ENCODE measurements at places on chromosomes 11 and 22. TPM values are rescaled to one million over a fixed set of nuclear protein-coding genes. Genes with fewer than 3 reads are reported as not detected.

DNA sequence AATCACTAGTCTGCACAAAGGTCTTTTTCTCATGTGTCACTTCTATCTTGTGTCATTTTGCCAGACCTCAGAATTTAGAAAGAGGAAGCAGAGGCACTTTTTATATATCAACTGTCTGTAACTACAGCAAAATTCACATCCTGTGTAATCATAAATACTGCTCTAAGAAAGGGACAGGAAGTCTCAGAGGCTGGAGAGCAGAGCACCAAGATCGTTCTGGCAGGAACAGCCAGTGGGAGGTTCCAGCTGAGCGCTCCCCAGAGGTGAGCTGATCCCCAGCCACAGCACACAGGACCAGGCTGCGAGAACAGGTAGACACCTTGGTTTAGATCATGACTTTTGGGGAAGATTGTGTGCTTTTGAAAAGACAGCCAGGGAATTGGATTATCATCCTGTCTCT lies at the start of gene MS4A7:
Gene MS4A7, plus strand, starts transcription at position 179 of the 400 bp plus-strand sequence. CDS start 4,610 bp downstream, outside the sequence.
- H3K4me3 ChIP-seq, result no peak within 1 kb of the TSS
- no peak for DNase-seq

DNA sequence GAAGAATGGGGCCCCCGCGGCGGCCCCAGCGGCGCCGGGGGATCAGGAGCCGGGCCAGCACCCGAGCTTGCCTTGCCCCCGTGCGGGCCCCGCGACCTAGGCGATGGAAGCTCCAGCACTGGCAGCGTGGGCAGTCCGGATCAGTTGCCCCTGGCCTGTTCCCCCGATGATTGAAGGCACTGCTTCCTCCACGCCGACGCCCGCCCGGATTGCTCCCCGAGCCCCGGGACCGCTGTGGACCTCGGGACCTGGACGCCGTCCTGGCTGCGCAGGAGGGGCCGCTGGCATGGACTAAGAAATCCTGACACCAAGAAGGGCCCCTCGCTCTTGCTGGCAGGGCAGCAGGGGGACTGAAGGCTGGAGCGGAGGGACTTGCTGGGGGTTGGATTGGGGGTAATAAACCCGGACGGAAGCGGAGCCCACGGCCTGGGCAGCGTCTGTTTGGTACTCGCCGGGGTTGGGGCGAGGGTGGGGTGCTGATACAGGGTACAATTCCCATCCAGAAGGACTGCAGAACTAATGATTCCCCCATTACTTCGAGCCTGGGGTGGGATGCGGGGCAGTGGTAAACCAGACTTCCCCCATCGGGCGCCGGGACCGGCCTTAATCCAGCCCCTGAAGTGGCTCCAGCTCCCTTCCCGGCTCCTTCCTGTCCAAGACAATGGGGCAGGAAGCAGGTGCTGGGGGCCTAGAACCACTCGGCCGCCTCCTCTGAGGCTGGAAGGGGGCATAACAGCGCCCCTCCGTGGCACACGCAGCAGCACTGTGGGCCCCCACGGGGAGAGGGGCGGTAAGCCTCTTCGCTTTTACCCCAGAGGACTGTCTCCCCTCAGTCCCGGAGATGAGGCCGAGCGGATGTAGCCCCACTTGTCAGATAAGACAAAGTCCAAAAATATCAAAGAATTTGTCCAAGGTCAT lies 1.0 kb downstream of the CCDC85B start:
- DNase-seq, result peak; percentile 40
- H3K27ac ChIP-seq, result peak overlapping the region; percentile 76
- H3K27me3 ChIP-seq, result peaks cover 12% of the 10 kb centered on the region
- peak overlapping the region; percentile 57 for H3K4me3 ChIP-seq
- no peaks in the 10 kb centered on the region for H3K36me3 ChIP-seq

- H3K27me3 ChIP-seq, result peaks cover 46% of the 10 kb centered on the region
- H3K36me3 ChIP-seq, result no peaks in the 10 kb centered on the region
- no peak within 1 kb of the TSS for H3K27ac ChIP-seq
- peaks cover 10% of the 10 kb centered on the region for H3K4me1 ChIP-seq
- peak; percentile 84 for DNase-seq
Measured at GRCh38 chr11:7251836-7252682, at the start of gene SYT9. TSS of gene SYT9 (plus strand) at chr11:7251904. CDS start at chr11:7252187, 283 bp downstream.

DNA sequence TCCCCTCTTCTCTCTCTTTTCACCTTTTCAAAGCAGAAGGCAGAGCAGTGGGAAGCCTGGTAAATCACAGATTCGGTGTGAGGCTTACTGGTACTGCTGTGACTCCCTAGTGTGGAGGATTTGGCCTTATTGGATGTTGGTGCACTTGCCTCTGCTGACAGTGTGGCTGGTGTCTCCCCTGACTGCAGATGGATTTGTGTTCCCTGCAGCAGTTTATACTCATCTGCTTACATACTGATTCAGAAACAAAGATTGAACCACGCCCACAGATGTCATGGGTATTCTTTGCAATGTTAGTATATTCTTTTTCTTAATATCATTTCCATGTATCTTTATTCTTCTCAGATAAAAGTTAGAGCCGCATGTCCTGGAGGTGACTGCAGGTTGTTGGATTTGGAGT lies 26.8 kb upstream of the GRIK4 start:
- H3K36me3 ChIP-seq, result peaks cover 48% of the 10 kb centered on the region
- no peaks in the 10 kb centered on the region for H3K4me1 ChIP-seq
- no peak overlapping the region for H3K4me3 ChIP-seq
- H3K27ac ChIP-seq, result no peak overlapping the region

GRCh38 chr22:45786726-45787125 lies 115.1 kb downstream of the ATXN10 start:
- no peak overlapping the region for H3K4me3 ChIP-seq
- H3K4me1 ChIP-seq, result peaks cover 14% of the 10 kb centered on the region
- DNase-seq, result no peak
- H3K36me3 ChIP-seq, result no peaks in the 10 kb centered on the region
- H3K27ac ChIP-seq, result no peak overlapping the region

GRCh38 chr11:123653827-123654565 lies 428 bp downstream of the SCN3B start:
- peaks cover 43% of the 10 kb centered on the region for H3K27me3 ChIP-seq
- DNase-seq, result peak; percentile 85
- H3K4me3 ChIP-seq, result peak overlapping the region; percentile 51
- H3K36me3 ChIP-seq, result no peaks in the 10 kb centered on the region
- H3K4me1 ChIP-seq, result no peaks in the 10 kb centered on the region

DNA sequence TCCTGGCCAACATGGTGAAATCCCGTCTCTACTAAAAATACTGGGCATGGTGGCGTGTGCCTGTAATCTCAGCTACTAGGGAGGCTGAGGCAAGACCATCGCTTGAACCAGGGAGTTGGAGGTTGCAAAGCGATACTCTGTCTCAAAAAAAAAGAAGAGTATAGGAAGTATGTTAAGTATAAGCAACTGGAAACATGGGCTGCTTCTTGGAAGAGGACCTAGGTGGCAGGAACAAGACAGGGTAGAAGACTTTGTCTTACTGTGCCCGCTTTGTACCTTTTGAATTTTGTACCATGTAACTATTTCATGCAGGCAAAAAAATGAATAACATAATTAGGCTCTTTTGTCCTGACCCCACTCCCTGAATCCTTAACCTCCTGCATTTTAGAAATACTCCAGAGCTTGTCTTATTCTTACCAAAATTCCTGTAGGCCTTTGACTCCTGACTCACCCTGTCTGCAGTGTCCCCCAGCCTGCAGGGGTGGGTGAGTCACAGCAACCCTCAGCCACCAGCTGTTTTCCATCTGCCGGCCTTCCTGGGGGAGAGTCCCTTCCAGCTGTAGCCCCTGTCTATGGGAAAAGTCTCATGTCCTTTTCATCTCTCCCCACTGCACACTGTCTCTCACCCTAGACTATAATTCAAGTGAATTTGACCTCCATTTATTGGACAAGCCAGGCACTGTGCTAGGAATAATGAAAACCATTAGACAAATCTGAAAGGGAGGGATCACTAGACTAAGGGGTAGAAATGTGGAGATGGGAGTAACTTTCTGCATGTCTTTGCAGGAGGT lies 41.8 kb downstream of the TXN2 start:
- DNase-seq, result no peak
- no peaks in the 10 kb centered on the region for H3K27me3 ChIP-seq
- H3K4me1 ChIP-seq, result peaks cover 16% of the 10 kb centered on the region
- no peak overlapping the region for H3K4me3 ChIP-seq

GRCh38 chr22:33526434-33527107 lies 393.7 kb downstream of the LARGE1 start:
- no peak overlapping the region for H3K27ac ChIP-seq
- DNase-seq, result no peak
- no peaks in the 10 kb centered on the region for H3K27me3 ChIP-seq
- no peak overlapping the region for H3K4me3 ChIP-seq

DNA sequence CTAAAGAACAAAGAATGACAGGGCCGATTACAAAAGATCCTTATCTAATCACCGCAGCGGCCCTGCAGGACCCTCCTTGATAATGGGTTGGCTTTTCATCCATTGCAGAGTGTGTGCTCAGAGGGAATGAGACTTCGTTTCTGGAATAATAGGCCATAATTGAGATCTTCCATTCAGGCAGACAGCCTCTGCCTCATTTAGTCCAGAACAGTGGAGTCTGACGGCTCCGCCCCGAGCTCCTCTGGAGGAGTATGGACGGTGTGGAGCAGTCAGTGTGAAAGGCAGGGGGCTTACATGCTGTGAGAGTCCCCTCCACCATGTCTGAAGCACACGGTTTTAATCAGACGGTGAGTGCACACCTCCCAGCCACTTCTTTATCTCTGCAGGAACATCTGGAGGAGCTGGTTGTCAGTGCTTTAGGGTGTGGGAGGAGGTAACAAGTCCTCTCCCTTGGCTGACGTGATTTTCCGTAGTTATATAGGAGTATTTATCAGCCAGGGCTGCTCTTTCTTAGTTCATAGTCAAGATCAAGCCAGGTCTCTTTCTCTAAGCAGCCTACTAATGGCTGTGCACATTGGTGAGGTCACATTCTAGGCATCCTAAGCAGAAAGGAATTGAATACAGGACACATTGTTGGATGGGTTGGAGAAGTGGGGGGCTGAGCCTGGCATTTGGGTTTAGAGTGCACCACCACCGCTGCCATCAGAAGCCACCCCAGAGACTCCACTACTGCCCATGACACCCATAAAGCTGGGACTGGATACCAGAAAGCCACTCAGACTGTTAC lies 1477.9 kb downstream of the TBC1D22A start:
- H3K27ac ChIP-seq, result no peak overlapping the region
- H3K27me3 ChIP-seq, result no peaks in the 10 kb centered on the region
- no peak overlapping the region for H3K4me3 ChIP-seq
- H3K4me1 ChIP-seq, result no peaks in the 10 kb centered on the region
- DNase-seq, result no peak

GRCh38 chr11:72391638-72392423 lies 42.5 kb downstream of the CLPB start:
- H3K4me1 ChIP-seq, result peaks cover 11% of the 10 kb centered on the region
- no peak for DNase-seq
- H3K4me3 ChIP-seq, result no peak overlapping the region
- H3K36me3 ChIP-seq, result no peaks in the 10 kb centered on the region

DNA sequence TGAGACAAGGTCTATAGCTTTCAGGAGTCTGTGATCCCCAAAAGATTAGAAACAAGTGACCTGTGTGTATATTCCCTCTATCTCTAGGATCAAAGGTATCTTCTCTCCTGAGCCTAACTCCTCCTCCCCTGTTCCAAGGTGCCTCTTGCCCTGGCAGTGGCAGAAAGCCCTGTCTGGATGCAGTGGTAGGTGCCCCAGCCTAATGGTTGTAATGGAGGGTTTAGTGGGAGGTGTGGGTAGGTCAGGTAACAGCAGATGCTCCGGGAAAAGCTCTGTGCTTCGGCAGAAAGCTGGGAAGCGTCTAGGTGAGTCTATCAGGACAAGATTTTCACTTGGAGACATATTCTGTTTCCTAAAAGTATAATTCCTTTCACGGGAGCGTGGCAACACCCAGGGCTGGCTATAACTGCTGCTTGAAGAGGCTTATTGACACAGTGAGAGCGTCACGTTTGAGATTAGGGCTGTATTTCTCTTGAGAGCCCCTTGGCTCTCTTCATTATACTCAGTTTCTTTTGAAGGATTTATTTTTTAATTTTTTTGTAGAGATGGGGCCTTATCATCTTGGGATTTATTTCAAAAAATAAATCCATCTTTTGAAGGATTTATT lies 49.5 kb downstream of the PRR5L start:
- H3K4me1 ChIP-seq, result no peaks in the 10 kb centered on the region
- no peaks in the 10 kb centered on the region for H3K36me3 ChIP-seq
- no peak for DNase-seq
- no peaks in the 10 kb centered on the region for H3K27me3 ChIP-seq

DNA sequence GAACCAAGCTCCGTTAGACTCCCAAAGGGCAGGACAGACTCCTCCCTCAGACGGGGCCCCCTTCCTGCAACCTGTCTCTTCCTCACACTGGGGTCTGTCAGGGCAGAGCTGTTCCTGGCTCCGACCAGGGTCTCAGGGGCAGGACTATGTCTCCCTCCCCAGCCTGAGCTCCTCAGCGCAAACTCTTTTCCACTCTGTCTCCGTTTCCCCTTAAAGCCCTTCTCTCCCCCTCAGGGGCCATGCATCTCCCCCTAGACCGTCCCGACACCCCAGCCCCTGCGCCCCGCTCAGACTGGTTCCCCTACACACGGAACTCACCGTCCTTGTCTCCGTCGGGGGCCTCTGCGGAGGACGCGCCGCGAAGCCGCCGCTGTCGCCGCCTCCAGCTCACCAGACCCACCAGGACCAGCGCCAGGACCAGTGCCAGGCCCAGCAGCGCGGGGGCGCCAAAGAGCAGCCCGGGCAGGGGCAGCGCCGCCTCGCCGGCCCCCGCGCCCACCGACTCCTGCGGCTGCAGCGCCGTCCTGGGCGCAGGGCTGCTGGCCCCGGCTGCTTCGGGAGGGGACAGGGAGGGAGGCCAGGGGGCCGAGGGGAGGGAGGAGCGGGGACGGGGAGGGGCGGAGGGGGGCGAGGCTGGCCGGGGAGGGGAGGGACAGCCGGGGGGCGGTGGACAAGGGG lies 684 bp downstream of the TNFRSF13C start:
- peak; percentile 71 for DNase-seq
- peak overlapping the region; percentile 22 for H3K4me3 ChIP-seq
- no peak overlapping the region for H3K27ac ChIP-seq
- H3K36me3 ChIP-seq, result no peaks in the 10 kb centered on the region
- peaks cover 35% of the 10 kb centered on the region for H3K27me3 ChIP-seq
- no peaks in the 10 kb centered on the region for H3K4me1 ChIP-seq

GRCh38 chr11:66475349-66476172 lies 4.7 kb upstream of the DPP3 start:
- no peaks in the 10 kb centered on the region for H3K4me1 ChIP-seq
- no peak overlapping the region for H3K27ac ChIP-seq
- no peaks in the 10 kb centered on the region for H3K27me3 ChIP-seq
- H3K4me3 ChIP-seq, result no peak overlapping the region
- H3K36me3 ChIP-seq, result peaks cover 15% of the 10 kb centered on the region
- DNase-seq, result no peak

- H3K27ac ChIP-seq, result peak overlapping the region; percentile 57
- no peaks in the 10 kb centered on the region for H3K27me3 ChIP-seq
- DNase-seq, result no peak
- H3K4me1 ChIP-seq, result peaks cover 19% of the 10 kb centered on the region
Measured at GRCh38 chr11:76654298-76654851, 16.2 kb downstream of the LRRC32 start.

- DNase-seq, result no peak
- no peaks in the 10 kb centered on the region for H3K4me1 ChIP-seq
- H3K36me3 ChIP-seq, result no peaks in the 10 kb centered on the region
Measured at GRCh38 chr11:102883141-102883540, 8.4 kb upstream of the MMP12 start.

GRIK4 gene
- total RNA-seq, result 0.11 TPM

CARD18 gene
- not detected for total RNA-seq

NPAS4 gene
- 1.2 TPM for total RNA-seq

OR5A1 gene
- total RNA-seq, result not detected

POTEH gene
- not detected for total RNA-seq

PDGFD gene
- 97.0 TPM for total RNA-seq

GVQW3 gene
- total RNA-seq, result 8.1 TPM

DGAT2 gene
- total RNA-seq, result 36.4 TPM

PHOX2A gene
- total RNA-seq, result 0.92 TPM

GDPD4 gene
- total RNA-seq, result not detected

SMTNL1 gene
- 0.11 TPM for total RNA-seq

Data from cardiac muscle cell (in vitro differentiated cells and primary cell).